Stimulated activated CD4-positive, alpha-beta T cell treated with anti-CD3 and anti-CD28 coated beads, Interleukin-12 subunit alpha, Interleukin-12 subunit beta, amount 100 ng/mL, for 48 hours (primary cell): ENCODE measurements at places on chromosomes 1 and 21.

DNA sequence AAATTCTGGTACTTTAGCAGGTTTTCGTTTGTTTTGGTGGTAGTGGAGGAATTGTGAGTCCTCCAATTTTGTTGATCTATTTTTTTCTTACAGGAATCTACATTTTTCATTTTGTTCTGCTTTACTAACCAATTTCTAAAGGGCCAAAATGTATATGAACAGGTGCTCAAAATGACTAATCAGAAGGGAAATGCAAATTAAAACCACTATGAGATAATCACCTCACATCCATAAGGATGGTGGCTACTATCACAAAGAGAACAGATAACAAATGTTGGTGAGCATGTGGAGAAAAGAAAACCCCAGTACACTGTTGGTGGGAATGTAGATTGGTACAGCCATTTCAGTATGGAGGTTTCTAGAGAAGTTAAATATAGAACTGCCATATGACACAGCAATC is 134.2 kb downstream of the LMO4 start:
- no peak for DNase-seq

DNA sequence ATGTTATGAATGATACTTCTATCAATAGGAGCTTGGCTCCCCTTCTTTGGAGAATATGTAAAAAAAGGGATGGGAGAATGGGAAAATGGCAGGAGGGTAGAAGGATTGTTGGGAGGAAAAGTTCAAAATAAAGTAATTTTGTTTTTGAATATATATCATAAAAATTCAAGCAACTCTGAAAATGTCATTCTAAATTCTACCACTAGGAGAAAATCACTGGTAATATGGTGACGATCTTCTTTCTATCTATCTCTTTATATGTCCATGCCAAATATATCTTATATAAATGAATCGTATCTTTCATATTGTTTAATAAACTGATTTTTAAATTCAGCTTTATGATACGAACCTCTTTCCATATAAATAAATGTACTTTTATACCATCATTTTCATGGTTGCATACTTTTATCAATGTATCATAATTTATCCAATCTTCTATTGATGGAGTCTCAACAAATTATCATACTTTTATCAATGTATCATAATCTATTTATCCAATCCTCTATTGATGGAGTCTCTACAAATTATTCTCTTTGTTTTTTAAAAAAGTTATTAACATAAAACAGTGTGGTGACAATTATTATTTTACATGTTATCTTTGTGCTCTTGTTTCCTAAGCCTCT is 73.7 kb upstream of the MARK1 start:
- DNase-seq = no peak

DNA sequence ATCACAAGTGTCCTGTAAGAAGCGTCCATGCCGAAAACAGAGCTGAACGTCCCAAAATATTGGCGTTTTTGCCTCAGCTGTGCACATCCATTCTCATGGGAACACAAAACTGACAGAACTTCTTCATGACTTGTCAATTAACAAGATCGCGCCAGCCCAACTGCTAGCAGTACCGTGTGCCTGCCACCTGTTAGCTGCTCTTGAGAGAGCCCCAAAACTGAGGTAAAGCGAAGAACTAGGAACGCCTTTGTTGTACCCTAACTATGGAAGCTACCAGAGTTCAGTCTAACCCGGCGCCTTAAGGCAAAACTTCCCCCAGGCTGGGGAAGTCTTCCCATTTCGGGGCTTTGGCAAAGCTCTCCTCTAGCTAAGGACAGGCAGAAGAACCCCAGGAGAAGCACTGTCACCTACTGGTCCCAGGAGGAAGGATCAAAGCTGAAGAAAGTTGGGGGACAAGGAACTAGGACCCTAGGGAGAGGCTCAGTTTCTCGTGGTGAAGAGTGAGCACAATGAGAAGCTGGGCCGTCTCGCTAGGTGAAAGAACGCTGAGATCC is 719 bp downstream of the EYA3 start:
- DNase-seq = no peak

- no peak for DNase-seq
Measured at GRCh38 chr1:57671750-57672149, 247.9 kb upstream of the DAB1 start.

GRCh38 chr1:235430991-235431390 is 63.8 kb downstream of the TBCE start:
- no peak for DNase-seq

DNA sequence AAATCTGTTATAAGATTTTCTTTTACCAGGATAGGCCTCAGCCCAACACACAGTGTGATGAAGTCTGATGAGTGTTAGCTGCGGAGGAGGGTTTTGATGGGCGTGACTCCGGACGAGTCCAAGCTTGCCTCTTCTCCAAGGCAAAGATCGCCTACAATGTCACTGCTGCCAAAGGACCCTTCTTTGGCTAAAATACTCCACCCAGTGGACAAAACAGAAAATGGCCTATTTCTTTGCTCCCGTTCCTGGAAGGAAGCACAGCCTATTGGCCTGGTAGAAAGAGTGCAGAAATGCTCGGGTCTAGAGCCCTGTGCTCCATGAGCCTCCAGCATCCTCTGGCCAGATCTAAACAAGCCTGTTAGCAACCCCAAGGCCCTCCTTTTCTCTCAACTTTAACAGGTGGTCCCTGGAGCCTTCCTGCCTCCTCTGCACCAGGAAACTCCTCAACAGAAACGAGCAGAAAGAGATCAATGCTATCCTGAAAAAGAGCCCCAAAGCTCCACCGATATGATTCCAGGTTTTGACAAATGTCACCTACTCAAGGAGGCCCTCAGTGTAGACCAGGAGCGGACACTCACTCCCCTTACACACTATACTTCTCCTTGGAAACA is 3.4 kb upstream of the CASQ2 start:
- peak; percentile 38 for DNase-seq

DNA sequence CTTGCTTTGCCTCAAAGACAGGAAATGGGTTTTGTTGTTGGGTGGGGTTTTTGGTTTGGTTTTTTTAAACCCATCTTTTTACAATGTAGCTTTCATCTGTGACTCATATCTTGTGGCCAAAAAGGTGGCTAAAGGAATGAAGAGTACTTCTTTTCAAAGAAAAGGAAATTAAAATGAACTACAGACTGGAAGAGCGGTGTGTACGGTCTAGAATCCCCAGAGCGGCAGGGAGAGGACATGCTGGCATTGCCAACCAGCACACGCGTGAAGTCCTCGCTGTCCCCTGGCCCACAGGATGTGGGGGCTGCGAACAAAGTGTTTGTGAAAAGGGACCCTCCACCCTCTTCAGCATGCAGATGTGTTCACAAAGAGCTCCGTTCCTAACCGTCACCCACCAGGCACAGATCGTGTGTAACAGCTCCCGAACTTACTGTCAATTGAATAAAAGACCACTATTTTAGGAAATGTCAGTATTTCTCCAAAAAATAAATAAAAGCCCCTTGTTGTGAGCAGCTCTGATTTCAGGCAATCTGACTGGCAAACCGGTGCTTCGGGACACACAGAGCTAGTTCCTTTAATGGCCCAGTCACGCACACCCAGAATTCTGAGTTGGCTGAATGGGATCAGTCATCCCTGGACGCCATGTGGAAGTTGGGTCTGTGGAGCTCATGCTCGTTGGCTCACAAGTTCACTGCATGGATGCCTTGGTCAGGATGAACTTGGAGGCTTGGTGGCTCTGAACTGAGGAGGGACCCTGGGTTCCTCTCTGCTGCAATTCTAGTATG is 602.9 kb downstream of the NPHP4 start:
- no peak for DNase-seq

DNA sequence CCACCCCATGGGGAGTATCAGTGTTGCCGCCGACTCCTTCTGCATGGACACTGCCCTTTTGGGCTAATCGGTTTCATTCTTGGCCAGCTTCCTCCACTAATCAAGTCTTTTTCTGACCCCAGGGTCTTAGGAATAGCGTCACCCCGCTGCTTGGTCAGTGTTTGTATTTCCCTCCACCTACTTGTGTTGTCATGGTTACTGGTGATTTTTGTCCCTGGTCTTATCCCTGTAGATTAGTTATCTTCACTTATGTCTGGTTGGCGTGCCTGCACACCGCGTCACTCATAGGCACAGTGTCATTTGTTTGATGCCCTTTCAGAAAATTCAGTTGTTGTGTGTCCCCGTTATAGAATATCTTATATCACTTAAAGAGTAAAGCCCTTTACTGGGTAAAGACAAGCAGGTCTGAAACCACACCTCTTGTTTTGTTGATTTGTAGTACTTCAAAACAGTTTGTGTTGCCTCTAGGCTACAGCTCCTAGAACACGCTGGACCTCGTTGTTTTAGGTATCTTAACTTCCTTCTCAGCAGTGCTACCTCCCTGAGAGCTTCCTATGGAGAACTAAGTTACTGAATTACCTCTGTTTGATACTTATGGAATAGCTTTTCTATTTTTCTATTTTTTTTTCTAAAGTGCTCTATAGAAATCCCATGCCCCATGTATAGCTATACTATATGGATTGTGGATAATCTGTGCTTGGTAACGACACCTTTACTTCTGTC is 868 bp downstream of the PPP1R12B start:
- DNase-seq = no peak

DNA sequence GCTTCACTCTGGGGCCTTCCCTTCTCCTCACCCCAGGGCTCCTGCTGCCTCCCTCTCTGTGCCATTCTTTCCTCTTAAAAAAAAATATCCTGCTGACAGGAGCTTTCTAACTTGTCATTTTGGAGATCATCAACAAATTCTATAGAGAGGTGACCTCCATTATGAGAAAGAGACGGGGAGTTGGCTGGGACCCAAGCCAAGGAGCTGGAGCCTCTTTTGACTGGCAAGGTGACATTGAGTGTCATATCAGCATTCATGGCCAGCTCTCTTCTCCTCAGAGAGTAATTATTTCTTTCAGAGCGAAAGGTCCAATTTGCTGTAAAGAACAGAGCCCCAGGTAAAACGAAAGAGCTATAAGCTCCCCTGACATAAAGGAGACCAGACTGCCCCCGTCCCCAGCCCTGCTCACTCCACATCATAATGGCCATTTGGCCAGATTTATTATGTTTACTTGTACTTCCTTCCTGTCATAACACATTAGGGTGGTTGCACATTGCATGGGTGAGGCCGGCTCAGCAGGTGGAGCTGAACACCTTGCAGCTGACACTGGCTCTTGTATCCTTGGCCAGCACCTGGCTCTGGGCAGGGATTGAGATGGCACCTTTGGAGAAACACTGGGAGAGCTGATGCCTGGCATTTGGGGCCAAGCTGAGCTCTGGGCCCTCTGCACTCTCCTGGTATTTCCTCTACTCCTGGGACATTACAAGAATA is 404.0 kb upstream of the VAMP3 start:
- no peak for DNase-seq

GRCh38 chr21:42711667-42712066 is 58.2 kb downstream of the PDE9A start:
- no peak for DNase-seq

GRCh38 chr1:94787691-94788090 is 32.5 kb upstream of the SLC44A3 start:
- no peak for DNase-seq
